Activated CD8-positive, alpha-beta memory T cell treated with anti-CD3 and anti-CD28 coated beads, Interleukin-2, amount 10 ng/mL, durations not matched to agents 7 days and 5 days (primary cell): ENCODE measurements at places on chromosomes 13 and 19. TPM values are rescaled to one million over a fixed set of nuclear protein-coding genes. Genes with fewer than 3 reads are reported as not detected.

Gene LIN37
- total RNA-seq = 8.9 TPM

Gene RASIP1
- not detected for total RNA-seq

Gene OLFM2
- total RNA-seq = 3.4 TPM

Gene KLK14
- 0.61 TPM for total RNA-seq

Gene IGFL3
- not detected for total RNA-seq

Gene IGFL1
- total RNA-seq = not detected

Gene ZNF835
- total RNA-seq = 2.2 TPM

- no peak for DNase-seq
These were observed 340.6 kb upstream of the KLHL1 start for GRCh38 chr13:70448820-70449219.

GRCh38 chr13:54989418-54989817 is 1960.8 kb downstream of the OLFM4 start:
- no peak for DNase-seq

DNA sequence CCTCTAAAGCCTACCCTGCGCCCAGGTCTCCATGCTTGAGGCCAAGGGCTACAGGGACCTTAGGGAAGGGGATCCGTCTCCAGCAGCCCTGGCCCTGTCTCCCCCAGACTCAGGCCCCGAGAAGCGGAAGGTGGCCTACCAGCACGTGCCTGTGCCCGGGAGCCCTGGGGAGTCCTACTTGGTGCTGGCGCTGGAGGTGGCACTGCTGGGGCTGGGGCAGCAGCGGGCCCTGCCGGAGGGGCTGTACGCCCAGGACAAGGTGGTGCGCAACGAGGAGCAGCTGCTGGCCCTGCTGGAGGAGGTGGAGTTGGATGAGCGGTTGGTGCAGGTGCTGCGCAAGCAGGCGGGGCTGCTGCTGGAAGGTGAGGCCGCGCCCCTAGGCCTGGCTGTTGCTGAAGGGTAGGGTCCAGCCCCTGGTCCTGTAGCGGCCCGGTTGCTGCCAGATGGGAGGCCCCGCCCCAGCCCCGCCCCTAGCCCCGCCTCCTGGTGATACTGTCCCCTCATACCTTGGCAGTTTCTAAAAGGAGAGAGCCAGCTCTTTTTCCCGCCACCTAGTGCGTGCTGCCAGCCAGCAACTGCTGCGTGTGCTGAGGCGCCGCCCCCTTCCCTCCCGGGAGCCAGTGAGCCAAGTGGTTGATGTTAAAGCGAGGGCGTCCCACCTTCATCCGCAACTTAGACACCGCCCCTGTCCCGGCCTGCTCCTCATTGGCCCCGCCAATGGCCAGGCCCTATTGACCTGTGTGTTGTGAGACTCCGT is 22.6 kb downstream of the ZSWIM4 start:
- DNase-seq = no peak

GRCh38 chr13:95629071-95629470 is 15.4 kb downstream of the DZIP1 start:
- no peak for DNase-seq

- no peak for DNase-seq
These were observed 48.8 kb downstream of the IRS2 start for GRCh38 chr13:109737606-109738005.

DNA sequence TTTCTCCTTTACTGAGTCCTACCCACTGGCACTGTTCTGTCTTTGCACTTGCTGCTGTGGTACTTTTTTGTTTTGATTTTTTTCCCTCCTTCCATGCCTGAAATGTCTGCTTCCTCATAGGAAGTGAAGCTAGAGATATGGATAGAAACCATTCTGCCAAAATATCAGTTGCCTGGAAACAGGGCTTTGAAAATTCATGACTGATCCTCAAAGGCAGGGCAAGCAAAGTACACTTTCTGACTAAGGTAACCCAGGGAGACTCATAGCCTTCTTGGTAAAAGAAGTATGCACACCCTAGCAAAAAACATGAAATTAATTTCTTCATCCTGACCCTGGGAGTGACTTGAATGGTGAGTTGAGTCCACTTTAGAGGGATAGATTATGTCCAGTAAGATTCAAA is 329.8 kb downstream of the MYO16 start:
- DNase-seq = no peak

GRCh38 chr19:13459351-13459750 is 46.9 kb downstream of the CACNA1A start:
- DNase-seq = no peak

DNA sequence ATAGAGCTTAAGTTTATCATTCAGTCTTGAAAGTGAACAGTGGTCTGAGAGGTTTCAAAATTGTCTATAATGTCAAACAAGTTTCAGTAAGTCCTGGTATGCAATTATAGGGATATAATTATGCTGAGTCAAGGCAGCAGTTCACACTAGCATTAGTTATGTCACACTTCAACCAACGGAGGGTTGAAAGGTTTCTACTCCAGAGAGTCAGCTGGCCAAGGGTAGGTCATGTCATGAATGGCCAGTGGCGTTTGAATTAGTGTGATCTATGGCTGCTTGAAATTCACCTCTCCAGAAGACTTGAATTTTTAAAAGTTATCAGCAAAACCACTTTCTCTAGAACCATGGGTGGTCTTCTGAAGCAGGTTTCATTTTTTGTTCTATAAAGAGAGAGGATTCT is 108.6 kb downstream of the TNFRSF19 start:
- no peak for DNase-seq

DNA sequence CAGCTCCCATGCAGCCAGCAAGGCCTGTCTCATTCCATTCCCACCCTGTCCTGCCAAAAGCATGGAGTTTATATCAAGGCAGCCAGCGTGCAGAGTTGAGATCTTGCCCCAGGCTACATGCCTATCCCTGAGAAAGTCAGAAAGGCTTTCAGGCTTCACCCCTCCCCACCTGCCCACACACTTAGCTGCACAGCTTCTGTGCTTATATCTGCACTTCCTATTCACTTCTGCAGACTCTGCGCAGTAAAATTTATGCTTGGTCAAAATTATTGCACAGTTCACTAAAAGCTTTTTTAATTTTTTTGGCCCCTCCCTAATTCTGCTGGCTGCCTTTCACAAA is 12.5 kb upstream of the ZNF675 start:
- DNase-seq = no peak

GRCh38 chr13:112474869-112475268 is 98.7 kb downstream of the SPACA7 start:
- no peak for DNase-seq

DNA sequence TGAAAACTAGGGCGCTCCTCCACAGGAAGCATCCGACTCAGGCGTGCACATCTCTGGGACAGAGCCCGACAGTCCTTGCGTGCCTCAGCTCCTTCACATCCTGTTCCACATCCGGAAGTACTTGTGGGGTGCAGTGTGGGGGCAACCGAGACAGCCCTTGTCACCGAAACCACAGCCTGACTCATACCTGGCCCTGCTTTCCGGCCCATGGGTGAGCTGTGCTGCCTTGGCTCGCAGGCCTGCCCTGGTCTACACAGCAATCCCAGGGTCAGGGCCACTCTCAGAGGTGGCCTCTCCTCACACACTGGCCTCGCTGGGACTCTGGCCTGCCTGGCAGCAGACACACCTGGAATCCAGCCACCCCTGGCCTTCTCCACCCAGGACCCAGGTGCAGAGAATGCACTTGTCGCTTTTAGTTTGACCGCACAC is 100.4 kb downstream of the STK24 start:
- peak; percentile 97 for DNase-seq

DNA sequence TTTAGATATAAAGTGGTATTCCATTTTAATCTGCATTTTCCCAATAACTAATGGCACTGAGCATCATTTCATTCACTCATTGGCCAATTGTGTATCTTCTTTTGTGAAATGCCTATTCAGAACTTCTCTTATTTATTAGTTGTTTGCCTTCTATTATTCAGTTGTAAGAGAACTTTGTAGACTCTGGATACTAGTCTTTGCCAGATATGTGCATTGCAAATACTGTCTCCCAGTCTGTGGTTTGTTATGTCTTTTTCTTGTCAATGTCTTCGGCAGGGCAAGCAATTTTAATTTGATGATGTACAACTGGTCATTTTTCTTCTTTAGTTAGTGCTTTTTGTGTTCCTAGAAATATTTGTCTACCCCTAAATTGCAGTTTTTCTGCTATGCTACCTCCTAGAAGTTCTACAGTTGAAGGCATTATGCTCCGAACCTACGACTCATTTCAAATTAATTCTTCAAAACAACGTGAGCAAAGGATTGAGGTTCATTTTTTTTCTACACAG is 115.9 kb downstream of the TSHZ3 start:
- no peak for DNase-seq

DNA sequence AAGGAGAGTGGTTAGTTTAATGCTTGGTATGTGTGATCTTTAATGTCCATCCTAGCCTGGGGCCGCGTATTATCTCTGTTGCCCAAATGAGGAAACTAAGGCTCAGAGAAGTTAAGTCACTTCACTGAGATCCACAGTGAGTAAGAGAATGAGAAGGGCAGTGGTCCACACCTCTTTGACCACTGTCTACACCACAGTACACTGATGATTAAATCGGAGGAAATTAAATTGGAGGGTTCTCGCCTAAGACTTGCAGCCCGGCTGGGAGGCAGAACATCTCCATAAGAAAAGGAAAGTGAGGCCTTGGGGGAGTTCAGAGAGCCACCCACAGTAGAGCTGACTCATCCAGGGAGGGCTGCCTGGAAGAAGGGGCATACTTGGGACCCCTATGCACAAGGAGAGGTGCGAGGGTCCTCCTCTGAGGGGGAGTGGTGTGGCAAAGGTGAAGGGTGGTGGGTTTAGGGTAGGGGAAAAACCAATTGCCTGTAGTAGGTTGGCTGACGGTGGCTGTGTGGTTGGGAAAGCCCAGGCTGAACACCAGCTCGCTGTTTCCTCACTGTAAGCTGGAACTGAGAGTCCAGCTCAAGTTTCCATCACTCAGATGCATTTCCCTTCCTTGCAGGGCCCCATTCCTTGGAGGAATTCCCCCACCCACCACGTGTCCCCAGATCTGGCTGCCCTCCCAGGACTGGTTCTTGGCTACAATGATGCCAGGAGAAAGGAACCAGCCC is 15.0 kb upstream of the DHRS12 start:
- DNase-seq = no peak

GRCh38 chr13:39836038-39836437 is 180.6 kb downstream of the COG6 start:
- no peak for DNase-seq

DNA sequence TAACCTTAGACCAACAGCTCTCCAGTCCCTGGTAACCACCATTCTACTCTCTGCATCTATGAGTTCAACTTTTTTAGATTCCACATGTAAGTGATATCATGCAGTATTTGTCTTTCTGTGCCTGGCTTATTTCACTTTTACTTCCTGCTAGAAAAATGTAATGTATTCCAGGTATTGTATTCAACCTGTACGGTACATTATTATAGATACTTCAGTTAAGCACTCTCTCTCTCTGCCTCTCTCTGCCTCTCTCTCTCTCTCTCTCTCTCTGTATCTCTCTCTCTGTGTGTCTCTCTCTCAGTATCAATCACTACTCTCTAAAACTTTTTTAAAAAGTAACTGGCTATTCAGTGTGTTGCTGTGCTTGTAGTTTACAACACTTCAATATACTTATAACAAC is 8.4 kb downstream of the DACH1 start:
- DNase-seq = no peak

GRCh38 chr13:51556740-51557139 is 27.5 kb upstream of the WDFY2 start:
- no peak for DNase-seq
